ENCODE measurements at places on chromosomes 5 and 9. TPM values are rescaled to one million over a fixed set of nuclear protein-coding genes. Genes with fewer than 3 reads are reported as not detected.

Gene ABCA2
- polyA plus RNA-seq = 9.0 TPM

Gene OLFM1
- polyA plus RNA-seq = 4.2 TPM

Gene AUH
- polyA plus RNA-seq = 40.9 TPM

Gene IL5
- polyA plus RNA-seq = not detected

Gene FABP6
- polyA plus RNA-seq = not detected

Gene KCNN2
- not detected for polyA plus RNA-seq

Gene PRRX2
- polyA plus RNA-seq = 0.46 TPM

Gene ANKRD18A
- 1.4 TPM for polyA plus RNA-seq

Gene AGXT2
- polyA plus RNA-seq = not detected
